NCI-H524 (cell line): ENCODE measurements at places on chromosomes 5 and 9.

DNA sequence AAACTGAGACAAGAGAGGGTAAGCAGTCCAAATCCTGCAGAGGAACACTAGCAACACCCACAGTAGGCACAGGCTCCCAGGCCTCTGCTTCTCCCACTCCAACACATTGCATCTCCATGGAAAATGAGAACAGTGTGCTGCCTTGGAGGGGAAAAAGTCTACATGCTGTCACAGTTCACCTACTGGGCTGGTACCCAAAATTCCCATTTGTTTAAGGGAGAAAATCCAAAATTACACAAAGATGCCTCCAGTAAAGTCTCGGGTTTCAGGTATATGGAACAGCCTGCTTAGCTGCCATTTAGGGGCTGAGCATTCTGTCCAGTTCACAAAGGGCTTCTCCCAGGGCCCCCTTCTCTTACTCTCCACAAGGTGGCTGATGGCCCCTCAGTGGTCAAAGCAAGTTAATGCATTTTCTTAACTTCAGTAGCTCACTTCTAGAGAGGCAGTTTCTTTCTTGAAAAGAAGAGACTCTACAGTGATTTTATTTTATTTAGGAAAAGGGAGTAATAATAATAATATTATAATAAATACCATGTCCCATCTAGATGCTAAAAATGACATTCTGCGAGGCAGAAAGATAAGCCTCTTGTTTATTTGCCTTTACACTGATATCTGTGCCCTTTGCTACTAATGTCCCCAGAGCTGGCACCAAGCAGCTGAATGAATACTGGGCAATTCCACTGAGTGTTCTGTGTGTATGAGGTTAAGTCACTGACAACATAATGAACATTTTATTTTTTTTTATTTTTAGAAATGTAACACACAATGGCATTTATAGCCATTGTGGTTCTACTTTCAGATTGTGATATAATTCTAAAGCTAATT is 89.4 kb downstream of the RGS7BP start:
- peak; percentile 45 for DNase-seq

- peak; percentile 10 for DNase-seq
These were observed 6.8 kb downstream of the NNT start for GRCh38 chr5:43609752-43610151.

- no peak for DNase-seq
These were observed 333.0 kb downstream of the PDE4D start for GRCh38 chr5:59560553-59560952.

- no peak for DNase-seq
These were observed 59.4 kb upstream of the NEK6 start for GRCh38 chr9:124198331-124198730.

GRCh38 chr5:112643339-112643971 is 94.2 kb upstream of the APC start:
- DNase-seq, result no peak

DNA sequence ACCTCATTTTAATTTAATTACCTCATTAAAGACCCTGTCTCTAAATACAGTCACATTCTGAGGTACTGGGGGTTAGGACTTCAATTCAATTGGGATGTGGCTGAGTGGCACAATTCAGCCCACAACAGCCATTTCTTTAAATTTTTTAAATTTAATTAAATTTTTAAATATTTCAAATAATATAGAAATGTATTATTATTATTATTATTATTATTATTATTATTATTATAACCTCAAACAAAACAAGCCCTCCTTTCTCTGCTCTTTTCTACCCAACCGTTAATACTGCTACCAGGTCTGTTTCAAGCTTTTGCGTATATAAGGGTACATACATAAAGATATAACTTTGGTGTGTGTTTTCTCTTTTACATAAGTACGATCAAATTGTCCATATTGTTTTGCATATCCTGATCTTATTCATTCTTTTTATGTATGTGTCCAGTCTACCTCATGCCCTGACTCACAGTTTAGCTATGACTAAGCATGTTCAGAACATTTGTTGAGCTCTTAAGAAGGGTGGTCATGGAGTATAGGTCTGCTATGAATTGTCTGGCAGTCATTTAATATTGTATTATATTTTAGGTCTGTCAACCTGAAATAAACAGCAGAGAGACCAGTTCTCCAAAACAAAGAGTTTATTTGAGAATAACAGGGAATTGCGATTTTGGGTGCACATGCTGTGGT is 16.1 kb upstream of the RAB14 start:
- DNase-seq, result no peak

DNA sequence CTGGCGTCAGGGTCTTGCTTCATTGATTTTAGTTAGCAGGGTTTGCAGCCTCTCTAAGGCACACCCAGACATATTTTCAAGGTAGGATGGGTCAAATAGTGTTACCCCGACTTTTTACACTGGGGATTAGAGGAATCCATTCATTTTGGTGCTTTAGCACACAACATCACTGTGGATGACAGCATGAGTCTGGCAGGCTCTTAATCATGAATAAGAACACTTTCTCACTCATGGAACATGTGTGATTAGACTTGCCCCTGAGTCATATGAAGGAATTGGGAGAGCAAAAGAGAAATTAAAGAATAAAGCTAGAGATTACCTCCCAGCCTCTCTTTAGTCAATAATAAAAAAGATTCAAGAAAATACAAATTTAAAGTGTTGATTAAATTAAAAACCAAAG is 175.6 kb downstream of the SEMA5A start:
- DNase-seq, result no peak

GRCh38 chr9:111237447-111237846 is 92.6 kb downstream of the OR2K2 start:
- DNase-seq, result no peak

DNA sequence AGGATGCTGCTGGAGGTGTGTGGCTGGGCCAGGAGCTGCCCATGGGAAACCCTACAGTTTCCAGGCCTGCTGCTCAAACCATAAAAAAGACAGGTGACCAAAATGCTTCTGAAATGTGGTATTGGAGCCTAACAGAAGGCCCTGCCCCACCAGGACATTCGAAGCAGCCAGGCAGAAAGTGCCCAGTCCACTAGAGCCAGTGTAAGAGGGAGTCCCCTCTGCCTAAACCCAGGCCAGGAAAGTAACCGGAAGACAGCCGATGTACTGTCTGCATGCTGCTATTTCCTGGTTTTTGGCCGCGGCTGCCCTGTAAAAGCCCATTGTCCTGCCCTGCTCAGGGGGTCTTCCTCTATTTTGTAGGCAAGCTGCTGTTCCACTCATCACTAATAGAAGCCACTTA is 150.7 kb upstream of the IRX2 start:
- no peak for DNase-seq
